Lower leg skin (tissue), 4 donors: ENCODE measurements at places on chromosomes 3 and 15. TPM values are rescaled to one million over a fixed set of nuclear protein-coding genes. Genes with fewer than 3 reads are reported as not detected.

The DNASE1L3 gene
- 0.76 TPM for total RNA-seq

The FBXL2 gene
- total RNA-seq, result 6.0 TPM

The GPR62 gene
- not detected for total RNA-seq

The ACAN gene
- not detected for total RNA-seq

The MST1R gene
- total RNA-seq, result 44.5 TPM

The ROPN1B gene
- 4.0 TPM for total RNA-seq

The THPO gene
- total RNA-seq, result 0.37 TPM

The IMPG2 gene
- 0.13 TPM for total RNA-seq
